ENCODE measurements at places on chromosomes 7 and 10.

GRCh38 chr7:102417105-102417504 is 16.3 kb upstream of the ORAI2 start:
- DNase-seq, result no peak

DNA sequence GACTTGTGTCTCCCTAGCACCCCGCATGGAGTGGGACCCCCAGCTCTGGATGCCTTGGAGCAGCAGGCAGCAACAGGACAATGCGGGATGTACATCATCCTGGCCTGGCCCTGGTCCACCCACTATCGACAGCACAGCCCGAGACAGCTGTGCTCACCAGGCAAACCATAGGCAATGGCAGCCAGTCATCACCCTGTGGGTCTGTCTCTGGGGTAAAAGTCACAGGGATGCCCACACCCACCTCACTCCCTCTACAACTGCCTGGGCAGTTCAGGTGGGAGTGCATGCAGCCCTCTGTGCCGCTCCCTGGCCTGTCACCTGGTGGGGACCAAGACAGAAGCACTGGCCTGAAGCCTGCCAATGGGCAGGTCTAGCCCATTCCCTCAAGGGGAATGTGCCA is 147.8 kb downstream of the GRID1 start:
- no peak for DNase-seq

DNA sequence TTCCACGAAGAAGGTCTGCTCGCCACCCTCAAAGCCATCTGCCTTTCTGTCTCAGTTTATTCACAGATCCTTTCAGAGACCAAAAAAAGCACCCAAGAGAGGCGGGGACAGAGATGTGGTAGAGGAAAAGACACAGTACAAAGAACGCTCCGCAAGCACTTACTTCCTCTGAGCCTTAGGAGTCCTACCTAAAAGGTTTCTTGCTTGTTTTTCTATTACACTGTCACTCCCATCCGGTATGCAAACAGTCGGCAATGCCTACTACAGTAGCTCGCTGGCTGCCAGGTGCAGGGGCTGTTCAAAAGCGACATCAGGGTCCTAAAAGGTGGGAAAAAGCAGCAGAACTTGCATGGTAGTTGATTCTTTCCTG is 816 bp downstream of the TECPR1 start:
- no peak for DNase-seq

- no peak for DNase-seq
Observed at GRCh38 chr10:79189181-79189580, 120.4 kb downstream of the ZMIZ1 start.

DNA sequence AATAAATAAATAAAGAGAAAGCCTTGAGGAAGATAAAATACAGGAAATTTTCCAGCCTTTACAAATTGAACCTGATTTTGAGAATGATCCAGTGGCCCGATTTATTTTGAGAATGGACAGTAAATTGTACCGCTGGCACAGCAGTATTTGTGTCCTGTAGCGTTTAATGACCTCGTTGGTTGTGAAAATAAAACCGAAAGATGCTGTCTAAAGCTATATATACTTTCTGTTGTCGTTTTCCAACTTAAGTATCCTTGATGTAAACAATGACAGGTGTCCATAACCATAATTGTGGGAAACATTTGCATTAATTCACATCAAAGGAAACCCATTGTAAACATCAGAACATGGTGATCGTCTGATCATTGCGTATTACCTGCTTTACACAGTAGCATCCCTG is 38.8 kb downstream of the TBXAS1 start:
- no peak for DNase-seq

DNA sequence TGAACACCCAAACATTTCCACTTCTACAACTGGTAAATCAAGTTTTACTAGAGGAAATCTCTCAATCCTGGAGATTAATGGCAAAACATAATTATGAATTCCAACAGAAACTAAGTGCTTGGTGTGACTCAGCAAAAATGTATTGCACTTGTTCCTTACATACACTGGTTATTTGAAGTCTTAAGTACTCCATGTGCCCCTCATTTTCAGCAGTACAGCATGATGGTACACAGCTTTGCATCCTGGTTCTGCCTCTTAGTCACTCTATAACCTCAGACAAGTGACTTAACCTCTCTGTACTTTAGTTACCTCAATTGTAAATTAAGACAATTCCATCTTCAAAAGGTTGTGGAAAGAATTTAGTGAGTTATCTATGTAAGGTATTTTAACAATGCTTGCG is 12.9 kb downstream of the SLC16A12 start:
- no peak for DNase-seq

DNA sequence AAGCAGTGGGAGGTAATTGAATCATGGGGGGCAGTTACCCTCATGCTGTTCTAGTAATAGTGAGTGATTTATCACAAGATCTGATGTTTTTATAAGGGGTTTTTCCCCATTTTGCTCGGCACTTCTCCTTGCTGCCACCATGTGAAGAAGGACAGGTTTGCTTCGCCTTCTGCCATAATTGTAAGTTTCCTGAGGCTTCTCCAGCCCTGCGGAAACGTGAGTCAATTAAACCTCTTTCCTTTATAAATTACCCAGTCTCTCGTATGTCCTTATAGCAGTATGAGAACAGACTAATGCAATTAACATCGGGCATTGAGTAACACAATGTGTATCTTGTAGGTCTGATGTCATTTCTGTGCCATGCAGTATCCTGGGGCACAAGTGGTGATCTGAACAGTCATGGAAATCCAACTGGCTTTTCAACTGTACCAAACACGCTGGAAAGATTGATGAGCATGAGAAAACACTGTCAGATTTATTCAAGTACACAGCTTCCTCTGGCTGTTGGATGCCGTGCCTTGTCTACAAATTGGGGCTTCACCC is 208.6 kb upstream of the KIAA1217 start:
- DNase-seq, result no peak

- DNase-seq, result no peak
Observed at GRCh38 chr10:21039721-21040120, 142.6 kb upstream of the NEBL start.

Data from H9 (cell line).